ENCODE measurements at places on chromosomes 12 and 14.

- peak; percentile 87 for DNase-seq
These were observed 455.8 kb downstream of the PCNX1 start for GRCh38 chr14:71362920-71363584.

GRCh38 chr12:11749943-11750690 lies 100.6 kb downstream of the ETV6 start:
- DNase-seq: no peak

DNA sequence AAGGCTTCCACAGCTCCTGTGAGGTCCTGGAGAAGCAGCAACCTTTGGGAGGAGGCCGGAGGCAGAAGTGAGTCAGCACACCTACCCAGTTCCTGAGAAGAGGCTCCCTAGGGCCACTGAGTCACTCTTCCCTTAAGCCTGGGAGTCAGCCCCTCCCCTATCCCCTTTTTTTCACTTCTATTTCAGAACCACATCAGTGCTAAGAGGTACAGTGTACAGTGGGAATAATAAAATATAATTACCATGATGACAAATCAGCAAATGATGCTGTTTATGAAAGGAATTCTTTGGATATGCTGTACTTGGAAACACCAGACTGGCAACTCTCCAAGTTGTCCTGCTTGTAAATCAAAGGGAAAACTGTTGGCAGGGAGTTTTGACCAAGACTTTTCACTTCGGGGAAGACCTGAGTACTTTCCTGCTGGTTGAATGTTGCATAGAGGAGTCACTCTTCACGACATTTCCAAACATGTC lies 7.8 kb upstream of the TBPL2 start:
- DNase-seq: peak; percentile 85

DNA sequence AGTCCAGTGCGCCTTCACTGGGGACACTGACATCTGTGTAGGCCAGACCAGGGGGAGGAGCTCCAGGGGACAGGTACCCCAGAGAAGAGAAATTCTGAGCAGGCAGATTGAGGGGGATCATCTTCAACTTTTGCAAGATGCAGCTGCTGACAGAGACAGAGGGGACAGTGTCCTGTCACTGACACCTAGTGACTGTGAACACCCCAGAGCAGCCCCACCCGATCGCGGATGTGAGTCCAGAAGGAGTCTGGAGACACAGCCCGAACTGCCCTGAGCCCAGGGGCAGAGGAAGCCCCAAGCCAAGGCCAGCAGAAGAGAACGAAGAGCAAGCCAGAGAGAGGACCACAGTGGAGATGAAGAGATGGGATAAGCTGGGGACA lies 21.7 kb upstream of the LRTM2 start:
- DNase-seq: no peak

DNA sequence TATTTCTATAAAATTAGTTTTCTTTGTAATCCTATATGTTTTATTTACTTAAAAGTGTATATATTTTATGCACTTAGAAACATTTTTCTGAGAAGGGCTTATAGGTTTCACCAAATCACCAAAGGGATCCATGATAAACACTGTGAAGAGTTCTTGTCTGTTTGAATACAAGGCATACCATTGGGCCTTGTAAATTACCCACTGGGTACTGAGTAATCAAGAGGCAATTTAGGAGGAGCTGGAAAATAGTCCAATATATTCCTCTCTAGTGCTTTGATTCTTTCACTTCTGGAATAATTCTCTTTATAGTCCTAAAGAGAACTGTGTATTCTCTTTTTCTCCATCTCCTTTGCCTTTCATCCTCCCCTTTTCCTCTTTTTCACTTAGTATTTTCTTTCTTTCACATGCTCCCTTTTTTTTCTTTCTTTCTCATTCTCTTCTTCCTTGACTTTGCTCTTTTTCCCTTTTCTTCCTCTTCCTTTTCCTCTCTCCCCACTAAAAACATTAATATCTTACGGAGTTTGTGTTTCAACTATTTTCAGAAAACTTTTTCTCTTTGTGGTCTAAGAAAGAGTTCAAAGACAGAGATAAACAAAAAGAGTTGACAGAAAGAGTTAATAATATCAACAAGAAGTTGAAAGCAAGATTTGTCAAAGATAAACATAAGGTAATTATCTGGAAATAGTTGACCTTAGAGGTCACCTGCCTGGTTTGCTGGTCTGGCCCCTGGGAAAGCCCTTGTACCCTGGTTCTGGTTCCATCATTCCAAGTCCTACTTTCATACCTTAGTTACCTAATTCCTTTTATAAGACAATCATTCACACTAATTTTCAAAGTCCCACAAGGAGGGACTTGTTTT lies 435.3 kb downstream of the RAD51B start:
- DNase-seq: no peak

DNA sequence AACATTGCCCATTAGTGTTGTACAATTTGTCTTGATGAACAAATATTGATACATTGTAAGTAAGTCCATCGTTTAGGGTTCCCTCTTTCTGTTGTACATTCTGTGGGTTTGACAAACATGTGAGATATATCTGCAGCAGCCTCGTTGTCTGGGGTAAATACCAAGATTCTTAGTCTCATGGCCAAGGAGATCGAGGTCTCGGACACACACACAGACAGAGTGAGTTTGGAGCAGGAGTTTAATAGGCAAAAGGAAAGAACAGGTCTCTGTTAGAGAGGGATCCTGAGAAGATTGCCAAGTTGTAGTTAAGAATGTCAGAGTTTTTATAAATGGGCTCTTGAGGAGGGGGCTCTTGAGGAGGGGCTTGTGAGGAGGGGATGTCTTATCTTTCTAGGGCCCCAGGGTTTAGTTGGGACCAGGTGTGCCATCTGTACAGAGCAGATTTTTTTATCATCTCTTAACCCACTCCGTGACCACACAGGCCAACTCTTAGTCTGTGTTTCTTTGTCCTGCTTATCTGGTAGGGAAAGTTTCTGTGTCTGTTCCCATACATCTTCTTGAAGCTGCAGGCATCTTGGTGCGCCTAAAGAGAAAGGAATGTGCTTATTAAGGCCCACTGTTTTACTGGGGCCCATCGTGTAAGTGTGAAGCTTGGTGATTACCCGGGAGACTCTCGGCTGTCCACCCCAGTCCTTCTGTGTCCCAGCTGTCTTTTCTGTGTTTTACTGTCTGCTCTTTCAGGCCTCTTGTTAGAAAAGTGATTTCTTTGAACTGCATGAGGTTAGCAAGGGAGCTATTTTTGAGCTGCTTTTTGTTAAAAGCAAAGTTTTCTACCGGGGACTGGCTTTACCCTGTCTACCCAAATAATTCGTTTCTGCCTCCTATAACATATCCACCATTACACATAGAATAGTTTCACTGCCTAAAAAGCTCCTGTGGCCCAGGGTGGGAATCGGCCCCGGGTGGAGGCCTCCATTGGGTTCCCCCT lies 22.4 kb upstream of the CLEC2D start:
- DNase-seq: peak; percentile 48

- DNase-seq: peak; percentile 14
These were observed 99.8 kb downstream of the PTGER2 start for GRCh38 chr14:52413729-52414408.

- DNase-seq: peak; percentile 93
These were observed 98.5 kb downstream of the PHLDA1 start for GRCh38 chr12:75933101-75933500.

- peak; percentile 34 for DNase-seq
These were observed 2.4 kb upstream of the ERC1 start for GRCh38 chr12:988646-989045.

DNA sequence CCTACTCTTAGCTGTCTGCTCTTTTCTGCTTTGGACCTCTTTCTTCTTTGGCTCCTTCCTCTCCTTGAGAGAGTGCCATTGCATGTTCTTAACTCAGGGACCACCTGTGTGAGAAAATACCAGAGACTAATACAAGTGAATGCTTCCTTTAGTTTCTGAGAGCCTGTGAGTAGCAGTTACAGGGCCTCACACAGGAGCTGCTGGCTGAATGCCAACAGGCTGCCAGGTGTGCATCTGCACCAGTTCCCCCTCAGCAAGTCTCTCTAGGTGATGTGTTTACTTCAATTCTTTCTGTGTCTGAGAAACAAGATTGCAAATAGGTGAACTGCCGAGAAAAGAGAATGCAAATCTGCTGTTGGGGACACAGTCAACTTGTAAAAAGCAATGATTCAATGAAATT lies 108.2 kb downstream of the STXBP6 start:
- DNase-seq: no peak

DNA sequence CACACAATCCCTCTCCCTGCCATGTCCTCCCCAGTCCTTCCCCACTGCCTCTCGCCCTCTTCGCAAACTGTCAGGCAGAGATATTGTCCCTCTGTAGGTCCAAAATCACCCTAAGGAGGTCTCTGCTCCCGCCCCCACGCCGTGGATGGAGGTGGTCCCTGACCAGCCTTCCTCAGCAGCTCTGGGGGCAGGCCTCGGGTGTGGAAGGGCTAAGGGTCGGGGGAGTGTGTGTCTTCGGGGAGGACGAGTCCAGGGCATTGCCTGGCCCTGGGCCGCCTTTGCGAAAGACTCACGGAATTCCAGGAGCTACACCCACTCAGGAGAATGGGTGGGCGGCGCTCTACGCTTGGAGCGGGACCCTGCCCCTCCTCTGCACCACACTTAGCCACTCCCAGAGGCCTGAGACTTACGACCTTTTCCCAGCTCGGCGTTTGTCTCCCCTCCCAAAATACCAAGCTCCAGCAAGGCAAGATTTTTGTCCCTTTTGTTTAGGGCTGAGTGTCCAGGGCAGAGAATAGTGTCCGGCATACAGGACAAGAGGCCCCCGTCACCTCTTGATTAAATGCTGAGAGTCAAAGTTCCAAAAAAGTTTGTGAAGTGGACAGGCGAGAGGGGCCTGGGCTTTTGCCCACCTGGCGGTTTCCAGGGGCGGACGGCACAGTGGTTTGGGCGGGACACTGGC lies 881 bp downstream of the PYGL start:
- DNase-seq: no peak

DNA sequence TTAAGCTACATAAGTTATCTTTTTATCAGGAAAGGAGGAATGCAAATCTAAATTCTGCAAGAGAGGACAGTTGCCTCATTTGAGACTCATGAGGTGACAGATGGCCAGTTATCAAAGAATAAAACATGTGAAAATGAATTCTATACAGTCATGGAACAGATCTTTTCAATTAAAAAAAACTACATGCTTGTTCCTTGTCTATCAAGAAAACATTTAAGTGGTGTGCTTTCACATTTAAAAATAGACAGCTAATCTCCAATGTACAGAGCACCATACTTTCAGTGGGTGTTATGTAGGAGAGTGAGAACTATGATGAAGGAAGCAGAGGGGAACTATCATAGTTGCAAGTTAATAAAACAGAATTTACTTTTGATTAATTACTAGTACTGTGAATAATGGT lies 76.7 kb upstream of the TTC7B start:
- DNase-seq: no peak

- no peak for DNase-seq
These were observed 74.9 kb downstream of the NTF3 start for GRCh38 chr12:5506821-5507231.

GRCh38 chr12:98674841-98675240 lies 29.8 kb downstream of the APAF1 start:
- DNase-seq: no peak

DNA sequence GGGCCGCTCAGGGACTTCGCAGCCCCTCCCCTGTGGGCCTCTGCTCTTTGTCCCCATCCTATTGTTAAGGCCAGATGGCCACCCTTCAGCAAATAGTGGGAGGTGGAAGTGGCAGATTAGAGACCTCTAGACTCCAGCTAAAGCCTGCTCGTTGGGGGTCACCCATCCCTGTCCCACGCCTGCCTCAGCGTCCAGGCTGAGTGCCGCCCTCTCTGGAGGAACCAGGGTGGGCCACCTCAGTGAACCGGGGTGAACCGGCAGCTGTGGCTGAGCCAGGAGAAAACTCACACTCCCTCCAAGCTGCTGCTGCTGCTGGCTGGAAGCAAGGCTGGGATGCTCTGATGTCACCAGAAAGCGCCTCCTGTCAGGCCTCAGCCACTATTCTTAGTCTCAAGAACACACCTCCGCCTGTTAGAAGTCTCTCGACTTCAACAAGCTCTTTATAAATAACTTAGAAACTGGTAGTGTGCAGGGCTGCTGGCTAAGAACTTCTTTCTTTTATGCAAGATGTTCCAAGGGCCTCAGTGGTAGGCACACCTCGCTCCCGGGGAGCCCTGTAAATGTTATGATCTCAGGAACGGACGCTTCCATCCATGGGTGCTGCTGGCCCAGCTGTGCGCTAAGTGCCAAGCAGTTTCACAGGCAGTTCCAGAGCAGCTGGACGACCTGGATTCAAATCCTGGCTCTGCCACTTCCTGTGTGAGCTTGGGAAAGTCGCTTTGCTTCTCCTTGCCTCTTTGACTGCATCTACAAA lies 19.8 kb upstream of the TESC start:
- no peak for DNase-seq

- no peak for DNase-seq
These were observed 2.9 kb downstream of the MYL6 start for GRCh38 chr12:56160894-56161689.

GRCh38 chr14:51990488-51990887 lies 1.1 kb downstream of the RTRAF start:
- no peak for DNase-seq

- DNase-seq: peak; percentile 93
These were observed 781.4 kb upstream of the TMEM132C start for GRCh38 chr12:127485528-127485927.

DNA sequence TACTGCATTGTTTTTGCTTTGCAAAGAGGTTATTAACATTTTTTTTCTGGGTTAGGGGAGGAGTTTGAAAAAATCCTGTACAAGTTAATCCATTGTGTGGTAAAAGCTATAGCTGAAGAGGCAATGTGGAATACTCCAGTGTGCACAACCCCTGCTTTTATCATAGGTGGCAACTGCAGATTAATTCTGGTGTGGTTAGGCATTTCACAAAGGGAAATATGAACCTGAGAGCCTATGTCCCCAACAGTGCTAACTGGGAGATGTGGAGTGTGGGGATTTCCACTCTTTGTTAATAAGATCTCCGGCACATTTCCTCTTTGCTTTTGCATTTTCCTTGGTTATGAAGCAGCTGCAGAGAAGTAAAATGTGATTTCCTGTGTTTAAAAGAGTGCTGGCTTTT lies 33.6 kb downstream of the PRORP start:
- DNase-seq: peak; percentile 82

- no peak for DNase-seq
These were observed 78.9 kb upstream of the SLC38A2 start for GRCh38 chr12:46451276-46452021.

- no peak for DNase-seq
These were observed 108.5 kb downstream of the NRXN3 start for GRCh38 chr14:78278464-78279250.

- DNase-seq: peak; percentile 89
These were observed at the start of gene PAWR for GRCh38 chr12:79690638-79691510. Gene PAWR (minus strand): TSS chr12:79690964. CDS start chr12:79690244, 720 bp downstream.

DNA sequence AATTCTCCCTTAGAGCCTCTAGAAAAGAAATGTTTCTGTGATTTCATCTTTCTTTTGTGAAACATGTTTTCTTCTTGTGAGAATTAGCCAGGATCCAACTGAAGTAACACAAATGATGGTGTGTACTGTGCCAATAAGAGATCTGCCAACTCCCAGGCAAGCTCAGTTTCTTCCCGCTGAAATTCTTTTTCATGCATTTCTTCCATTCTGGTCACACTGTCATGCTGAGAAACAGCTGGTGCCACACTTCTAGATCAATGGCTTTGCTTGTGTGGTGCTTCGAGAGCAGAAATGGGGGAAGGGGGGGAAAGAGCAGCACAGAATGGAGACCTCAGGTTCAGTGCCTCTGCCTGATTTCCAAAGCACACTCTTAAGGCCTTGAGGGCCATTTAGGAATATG lies 41.4 kb upstream of the FGF6 start:
- DNase-seq: no peak

Data from choroid plexus epithelial cell (primary cell).